Stimulated activated CD8-positive, alpha-beta memory T cell treated with anti-CD3 and anti-CD28 coated beads, Interleukin-4, amount 100 ng/mL, for 24 hours (primary cell): ENCODE measurements at places on chromosomes 6 and 20.

- DNase-seq = no peak
Measured at GRCh38 chr6:20411544-20411943, 9.9 kb downstream of the E2F3 start.

DNA sequence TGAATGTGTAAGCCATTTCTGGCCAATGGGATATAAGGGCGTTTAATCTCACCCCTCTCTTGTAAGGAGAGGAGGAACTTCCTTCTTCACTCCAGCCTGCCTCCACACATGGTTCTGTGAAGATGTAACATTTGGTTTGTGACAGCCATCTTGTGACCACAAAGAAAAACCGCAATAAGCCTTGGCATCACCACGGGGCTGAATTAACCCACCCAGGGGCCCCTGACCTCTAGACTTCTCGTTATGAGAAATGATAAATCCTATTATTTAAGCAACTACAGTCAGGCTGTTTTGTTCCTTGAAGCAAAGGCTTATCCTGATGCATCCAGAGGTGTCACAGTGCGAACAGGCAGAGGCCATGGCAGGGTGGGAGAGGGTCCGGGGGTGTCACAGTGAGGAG is 139.7 kb downstream of the CDC5L start:
- DNase-seq = no peak

- DNase-seq = no peak
Measured at GRCh38 chr20:31484001-31484400, 8.9 kb downstream of the REM1 start.

DNA sequence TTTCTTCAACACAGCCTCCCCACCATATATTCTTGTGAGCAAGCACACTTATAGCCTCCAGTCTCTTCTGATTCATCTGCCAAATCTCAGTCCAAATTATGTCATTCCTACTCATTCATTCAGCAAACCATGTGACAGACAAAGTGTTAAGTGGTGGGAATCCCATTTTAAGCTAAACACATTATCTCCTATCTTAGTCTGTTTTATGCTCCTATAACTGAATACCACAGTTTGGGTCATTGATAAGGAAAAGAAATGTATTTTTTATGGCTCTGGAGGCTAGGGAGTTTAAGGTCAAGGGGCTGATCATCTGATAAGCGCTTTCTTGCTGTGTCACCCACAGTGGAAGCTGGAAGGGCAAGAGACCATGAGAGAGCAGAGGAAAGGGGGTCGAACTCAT is 23.9 kb upstream of the SMIM13 start:
- no peak for DNase-seq

DNA sequence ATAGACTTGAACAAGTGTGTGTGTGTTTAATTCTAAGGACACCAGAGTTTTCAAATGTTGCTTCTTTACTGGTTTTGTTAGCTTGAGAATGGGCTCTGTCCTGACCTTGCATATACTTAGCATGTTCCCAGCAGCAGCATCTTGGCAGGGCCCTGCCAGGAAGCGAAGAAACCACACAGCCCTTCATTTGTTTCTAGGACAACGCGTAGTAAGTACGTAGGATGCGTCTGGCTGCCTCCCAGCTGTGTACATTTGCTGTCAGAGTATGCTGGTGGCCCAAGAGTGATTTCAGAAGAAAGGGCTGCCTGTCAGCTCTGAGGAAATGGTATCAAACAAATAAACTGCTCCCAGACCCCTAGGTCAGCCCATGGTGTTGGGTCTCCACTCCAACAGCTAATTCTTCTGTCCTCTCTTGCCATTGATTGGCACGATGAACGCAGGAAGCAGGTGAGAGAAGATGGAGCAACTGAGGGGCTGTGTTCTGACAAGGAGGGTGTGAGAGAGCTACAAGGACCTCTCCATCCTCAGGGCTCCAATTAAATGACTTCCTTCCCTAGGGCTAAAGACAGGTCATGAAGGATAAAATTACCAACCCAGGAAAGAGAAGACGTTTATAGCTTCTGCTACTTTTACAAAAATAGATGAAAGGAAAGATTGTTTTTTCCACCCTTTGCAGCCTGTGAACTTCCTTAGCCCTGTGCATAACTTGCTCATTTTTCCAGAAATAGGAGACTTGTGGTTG is 55.9 kb upstream of the HDDC2 start:
- no peak for DNase-seq

GRCh38 chr20:46695892-46696291 is 6.6 kb upstream of the TP53RK start:
- no peak for DNase-seq

- no peak for DNase-seq
Measured at GRCh38 chr6:159833556-159833955, 33.5 kb downstream of the PNLDC1 start.
